ENCODE measurements at places on chromosomes 1 and 21. TPM values are rescaled to one million over a fixed set of nuclear protein-coding genes. Genes with fewer than 3 reads are reported as not detected.

- DNase-seq: no peak
These were observed 12.8 kb upstream of the TRIM63 start for GRCh38 chr1:26079960-26080814.

DNA sequence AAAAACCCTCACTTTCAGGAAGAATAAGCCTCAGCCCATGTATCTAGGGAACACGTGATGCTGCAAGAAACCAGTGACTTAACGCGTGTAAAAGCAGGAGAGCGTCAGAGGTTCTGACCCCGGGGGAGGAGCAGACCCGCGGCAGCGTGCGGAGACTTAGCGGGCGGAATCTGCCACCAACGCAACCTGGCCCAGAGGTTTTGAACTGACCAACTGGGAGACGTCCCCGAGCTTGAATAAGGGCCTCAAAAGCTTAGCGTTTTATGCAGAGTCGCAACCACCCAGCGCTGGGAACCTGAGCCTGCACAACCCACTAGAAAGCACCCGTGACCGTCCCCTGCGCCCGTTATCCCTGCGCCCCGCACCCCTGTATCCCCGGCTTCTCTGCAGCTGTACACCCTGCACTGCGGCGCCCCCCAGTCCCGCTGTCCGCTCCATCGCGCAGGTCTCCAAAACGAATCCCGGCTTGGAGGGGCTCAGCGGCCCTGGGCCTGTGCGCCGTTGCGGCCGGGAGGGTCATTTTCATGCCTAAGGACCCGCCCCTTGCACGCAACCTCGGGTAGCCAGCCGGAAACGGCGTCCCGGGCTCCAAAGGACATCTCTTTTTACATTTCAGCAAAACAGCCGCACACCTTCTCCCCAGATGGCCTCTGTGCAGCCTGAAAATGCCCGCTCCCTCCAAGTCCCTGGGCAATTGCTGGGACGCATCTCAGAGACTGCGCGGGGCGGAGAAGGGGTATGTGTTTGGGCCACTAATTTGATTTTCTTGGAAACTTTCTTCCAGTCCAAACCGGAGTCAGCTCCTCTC is 29.4 kb upstream of the TRIM17 start:
- no peak for DNase-seq

GRCh38 chr1:19356266-19356665 is 44.1 kb downstream of the SLC66A1 start:
- no peak for DNase-seq

GRCh38 chr1:51950701-51951100 is 39.8 kb downstream of the RAB3B start:
- no peak for DNase-seq

DNA sequence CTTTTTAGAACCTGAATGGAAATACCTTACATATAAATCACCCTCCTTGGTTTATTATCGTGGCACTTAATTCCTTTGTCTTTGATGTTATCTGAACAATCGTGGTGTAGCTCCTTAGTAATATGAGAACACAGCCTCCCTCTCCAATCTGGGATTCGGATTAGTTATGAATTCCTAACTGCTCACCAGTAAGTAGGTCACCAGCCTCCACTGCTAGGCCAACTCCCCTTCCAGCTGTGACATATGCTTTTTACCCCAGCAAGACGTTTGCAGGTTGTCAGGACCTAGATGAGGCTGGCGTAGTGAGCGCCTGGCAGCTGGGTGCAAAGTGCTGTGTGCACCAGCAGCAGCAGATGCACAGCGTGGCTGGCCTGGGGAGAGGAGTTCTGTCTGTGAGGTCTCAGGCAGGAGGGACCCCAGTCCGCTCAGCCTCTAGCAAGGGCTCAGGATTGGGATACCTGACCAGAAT is 38.2 kb downstream of the NTPCR start:
- no peak for DNase-seq

DNA sequence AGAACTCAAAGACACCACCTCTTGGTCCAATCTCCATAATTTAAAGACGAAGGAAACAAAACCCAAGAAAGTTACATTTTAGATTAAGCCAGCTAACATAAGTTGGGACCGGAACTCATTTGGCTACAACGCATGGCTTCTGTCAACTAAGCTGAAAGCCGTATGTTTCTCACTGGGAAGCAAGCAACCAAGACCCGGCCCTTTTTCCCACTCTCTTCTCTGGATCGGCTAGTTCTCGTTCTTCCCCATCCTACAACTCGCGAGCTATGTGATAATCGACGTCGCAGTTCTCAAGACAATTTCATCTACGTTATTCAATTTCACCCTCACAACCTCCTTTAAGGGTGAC is 601 bp downstream of the CCT8 start:
- no peak for DNase-seq

DNA sequence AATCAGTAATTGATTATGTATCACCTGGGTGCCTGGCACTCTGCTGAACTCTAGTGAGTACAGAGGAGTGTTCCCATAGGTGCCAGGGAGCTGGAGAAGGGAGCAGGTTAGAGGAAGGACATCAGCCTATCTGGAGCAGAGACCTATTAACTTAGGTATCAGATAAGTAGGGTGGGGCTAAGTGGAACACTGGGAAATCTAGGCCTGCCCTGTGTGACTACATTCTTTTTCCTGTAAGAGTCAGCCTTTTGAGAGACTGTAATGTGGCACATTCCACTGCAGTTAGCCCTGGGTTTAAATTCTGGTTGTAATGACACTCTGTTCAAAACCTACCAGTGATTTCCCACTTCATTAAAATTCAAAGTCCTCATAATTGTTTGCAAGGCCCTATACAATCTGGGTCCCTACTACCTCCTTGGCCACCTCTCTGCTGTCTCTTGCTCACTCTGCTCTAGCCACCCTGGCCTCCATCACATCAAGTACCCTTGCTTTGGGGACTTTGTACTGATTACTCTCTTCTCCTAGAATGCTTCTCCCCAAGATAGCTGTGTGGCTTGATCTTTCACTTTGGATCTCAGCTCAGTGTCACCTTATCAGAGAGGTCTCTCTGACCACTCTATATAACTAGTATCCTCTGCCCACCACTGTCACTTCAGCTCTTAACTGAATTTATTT is 12.9 kb downstream of the STX12 start:
- no peak for DNase-seq

EFNA3 gene
- total RNA-seq: 1.1 TPM

NPR1 gene
- total RNA-seq: 14.6 TPM

OLIG2 gene
- total RNA-seq: not detected

CD53 gene
- 17.2 TPM for total RNA-seq

Measured in Right ventricle myocardium inferior (tissue), 1 donor.